ENCODE measurements at places on chromosomes 6 and 20.

DNA sequence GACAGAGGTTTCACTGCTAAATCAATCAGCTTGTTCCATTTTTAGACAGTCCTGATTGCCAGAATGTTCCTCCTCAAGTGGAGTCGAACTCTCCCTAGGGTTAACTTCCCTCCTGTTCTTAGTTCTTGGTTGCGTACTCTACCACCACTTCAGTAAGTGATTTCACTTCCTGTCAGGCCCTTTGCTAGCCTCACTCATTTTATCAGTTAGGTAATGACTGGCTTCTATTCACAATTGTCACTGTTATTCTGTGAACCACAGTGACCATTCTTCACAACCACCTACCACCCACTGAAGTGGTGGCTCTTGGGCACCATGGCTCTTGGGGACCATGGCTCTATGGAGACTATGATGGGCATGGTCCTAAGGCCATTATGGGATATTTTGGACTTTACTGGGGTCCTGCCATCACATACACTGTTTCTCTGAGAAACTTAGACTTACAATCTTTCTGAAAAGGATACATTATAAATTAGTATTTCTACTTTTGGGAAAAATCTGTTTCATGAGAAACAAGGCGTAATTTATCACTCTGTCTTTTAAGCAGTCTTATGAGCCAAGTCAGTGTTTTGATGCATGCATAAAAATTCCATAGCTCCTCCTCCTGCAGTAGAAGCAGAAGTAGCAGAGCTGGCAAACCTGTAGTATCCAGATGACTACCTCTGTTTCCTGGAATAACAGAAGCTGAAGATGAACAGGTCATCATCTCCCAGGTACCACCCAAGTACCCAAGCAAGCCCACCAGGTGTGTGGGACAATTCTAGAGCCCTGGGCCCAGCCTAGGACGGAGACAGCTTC lies 66.3 kb downstream of the ATXN1 start:
- DNase-seq = no peak

GRCh38 chr6:138421089-138421488 lies 17.1 kb downstream of the HEBP2 start:
- DNase-seq = no peak

DNA sequence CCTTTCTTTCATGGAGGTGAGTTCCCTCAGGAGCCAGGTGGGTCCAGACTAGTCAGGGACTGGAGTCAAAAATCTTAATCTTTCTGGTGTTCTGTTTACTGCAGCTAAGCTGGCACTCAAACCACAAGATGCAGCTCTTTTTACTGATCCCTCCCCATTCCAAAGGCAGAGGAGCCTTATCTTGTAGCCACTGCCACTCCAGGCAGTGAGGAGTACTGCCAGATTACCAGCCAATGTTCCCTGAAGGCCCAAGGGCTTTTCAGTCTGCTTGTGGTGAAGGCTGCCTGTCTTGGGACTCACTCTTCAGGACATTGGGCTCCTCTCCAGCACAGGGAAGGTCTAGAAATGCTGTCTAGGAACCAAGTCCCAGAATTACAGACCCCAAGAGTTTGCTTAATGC lies 490.4 kb upstream of the ADGRB3 start:
- DNase-seq = no peak

- DNase-seq = no peak
Observed at GRCh38 chr6:165876588-165876987, 213.5 kb upstream of the PDE10A start.

DNA sequence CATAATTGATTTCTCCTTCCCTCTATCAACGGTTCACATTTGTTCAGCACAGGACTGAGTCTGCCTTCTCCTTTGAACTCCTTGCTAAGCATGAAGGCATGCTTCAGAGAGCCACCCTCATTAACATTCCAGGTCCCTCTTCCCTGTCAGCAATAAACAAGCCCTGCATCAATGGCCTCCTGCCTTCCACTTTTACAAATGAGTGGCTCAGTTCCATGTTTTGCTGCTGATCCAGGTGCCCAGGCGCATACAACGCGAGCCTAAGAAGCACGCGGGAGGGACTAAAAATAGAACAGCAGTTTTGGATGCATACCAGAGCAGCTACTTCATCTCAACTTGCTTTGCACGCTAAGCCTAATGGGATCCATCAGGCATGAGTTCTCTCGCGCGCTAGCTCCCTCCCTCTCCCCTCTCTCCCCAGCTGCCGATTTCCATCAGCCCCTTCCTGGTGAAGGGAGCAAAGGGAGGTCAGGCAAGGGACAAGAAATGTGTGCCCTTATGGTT lies 53.4 kb downstream of the TRAF3IP2 start:
- no peak for DNase-seq

- no peak for DNase-seq
Observed at GRCh38 chr20:2800521-2801285, at the start of gene CPXM1. TSS of gene CPXM1 (minus strand) at chr20:2800627. CDS start at chr20:2800572, 55 bp downstream.
